HS-5 (cell line): ENCODE measurements at places on chromosomes 12 and 14.

- peak; percentile 13 for DNase-seq
Observed at GRCh38 chr12:100267603-100268281, 765 bp downstream of the SCYL2 start.

- no peak for DNase-seq
Observed at GRCh38 chr12:77325511-77326236, 260.3 kb upstream of the E2F7 start.

DNA sequence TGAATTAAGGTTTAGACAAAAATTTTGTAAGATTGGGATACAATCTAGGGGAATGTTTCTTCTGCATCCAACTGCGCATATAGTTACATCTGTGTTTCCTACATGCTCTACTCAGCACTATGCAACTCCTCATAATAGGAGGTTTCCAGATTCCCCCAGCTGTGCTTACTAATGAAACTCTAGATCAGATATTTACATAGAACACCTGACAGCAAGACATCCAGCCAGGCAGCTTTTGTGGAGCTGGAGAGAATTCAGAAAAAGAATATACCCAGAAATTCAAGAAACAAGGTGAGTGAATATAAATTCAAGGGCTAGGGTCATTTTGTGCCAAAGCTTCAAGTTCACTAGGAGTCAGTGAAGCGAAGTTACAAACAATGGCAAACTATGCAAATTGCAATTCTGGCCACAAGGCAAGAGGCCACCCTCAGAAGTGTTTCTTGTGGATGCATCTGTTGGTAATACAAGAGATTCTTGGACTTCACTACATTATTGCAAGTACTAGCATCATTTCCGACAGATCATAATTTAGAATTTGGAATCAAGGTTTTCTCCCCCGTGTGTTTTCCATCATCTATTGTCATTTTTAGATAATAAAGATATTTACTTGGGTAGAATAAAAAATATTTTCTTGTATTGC lies 341.2 kb upstream of the NAV3 start:
- no peak for DNase-seq

DNA sequence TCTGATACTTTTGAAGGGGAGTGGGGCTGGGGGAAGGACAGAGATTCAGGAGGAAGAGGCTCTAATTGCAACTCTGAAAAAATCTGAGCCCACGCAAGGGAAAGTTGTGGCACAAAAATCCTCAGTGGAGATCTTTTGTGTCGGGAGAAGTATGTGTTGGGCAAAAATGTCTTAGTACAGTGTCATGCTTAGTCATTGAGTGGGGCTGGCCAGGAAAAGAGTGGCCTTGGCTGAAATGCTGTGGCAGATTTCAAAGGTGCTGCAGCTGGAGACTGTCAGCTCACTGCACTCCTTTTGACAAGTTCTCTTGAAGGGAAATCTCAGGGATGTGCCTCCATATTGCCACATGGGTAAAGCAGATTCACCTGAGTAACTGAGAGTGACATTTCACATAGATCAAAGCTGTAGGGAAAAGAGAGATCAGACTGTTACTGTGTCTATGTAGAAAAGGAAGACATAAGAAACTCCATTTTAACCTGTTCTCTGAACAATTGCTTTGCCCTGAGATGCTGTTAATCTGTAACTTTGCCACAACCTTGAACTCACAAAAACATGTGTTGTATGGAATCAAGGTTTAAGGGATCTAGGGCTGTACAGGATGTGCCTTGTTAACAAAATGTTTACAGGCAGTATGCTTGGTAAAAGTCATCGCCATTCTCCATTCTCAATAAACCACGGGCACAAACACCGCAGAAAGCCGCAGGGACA lies 36.0 kb upstream of the GLIPR1 start:
- no peak for DNase-seq

- DNase-seq: no peak
Observed at GRCh38 chr12:52247622-52248540, 14.8 kb downstream of the KRT7 start.

- DNase-seq: no peak
Observed at GRCh38 chr12:121013715-121014114, 2.6 kb downstream of the C12orf43 start.

- no peak for DNase-seq
Observed at GRCh38 chr14:79417961-79418360, 793.3 kb downstream of the DIO2 start.

DNA sequence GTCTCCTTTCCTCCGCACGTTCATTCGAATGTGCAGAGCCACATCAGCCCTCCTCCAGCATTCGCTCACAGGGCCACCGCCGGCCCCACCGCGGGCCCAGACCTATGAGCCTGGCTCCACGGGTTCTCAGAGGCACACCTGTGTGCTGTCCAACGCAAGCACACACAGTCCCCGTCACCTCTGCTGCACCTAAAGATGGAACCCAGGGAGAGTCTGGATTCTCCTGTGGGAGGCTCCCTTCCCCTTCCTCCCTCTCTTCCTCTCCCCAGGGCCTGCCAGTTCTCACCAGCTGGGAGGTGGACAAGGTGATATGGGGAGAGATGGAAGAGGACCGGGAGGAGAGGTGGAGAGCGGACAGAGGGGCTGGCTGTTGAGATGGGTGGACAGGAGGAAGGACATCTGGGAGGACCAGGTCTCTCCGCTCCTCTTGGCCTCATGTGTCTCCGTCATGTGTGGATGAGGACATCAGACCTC lies 4.9 kb upstream of the AQP6 start:
- no peak for DNase-seq
